Stimulated activated naive CD4-positive, alpha-beta T cell (primary cell): ENCODE measurements at places on chromosomes 16 and 17.

DNA sequence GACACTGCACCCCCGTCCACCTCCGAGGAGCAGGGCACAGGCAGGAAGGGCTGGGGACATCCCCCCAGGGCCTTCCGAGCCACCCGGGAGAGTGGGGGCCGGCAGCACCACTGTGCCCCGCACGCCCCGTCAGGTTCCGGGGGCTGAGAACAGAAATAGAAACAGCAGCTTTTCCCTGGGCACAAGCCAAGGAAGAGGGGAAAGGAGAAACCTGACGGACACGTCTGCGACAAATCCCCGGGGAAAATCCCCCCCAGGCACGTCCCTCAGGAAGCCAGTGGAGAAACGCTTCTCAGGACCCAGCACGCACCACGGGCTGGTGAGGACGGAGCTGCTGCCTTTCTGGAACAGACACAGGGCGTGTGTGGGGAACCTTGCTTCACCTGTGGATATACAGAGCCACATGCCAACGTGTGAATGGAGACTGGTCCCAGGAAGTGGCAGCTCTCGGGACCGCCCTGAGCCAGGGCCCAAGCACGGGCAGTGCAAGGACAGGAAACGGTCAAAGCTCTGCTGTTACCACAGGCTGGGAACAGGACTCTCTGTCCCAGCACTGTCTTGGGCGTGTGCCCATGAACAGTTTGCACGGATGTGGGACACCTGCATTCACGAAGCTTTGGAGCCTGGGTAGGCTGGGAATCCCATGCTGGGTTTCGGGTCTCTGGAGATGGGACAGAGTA is 1.2 kb upstream of the TMEM204 start:
- no peak for DNase-seq

DNA sequence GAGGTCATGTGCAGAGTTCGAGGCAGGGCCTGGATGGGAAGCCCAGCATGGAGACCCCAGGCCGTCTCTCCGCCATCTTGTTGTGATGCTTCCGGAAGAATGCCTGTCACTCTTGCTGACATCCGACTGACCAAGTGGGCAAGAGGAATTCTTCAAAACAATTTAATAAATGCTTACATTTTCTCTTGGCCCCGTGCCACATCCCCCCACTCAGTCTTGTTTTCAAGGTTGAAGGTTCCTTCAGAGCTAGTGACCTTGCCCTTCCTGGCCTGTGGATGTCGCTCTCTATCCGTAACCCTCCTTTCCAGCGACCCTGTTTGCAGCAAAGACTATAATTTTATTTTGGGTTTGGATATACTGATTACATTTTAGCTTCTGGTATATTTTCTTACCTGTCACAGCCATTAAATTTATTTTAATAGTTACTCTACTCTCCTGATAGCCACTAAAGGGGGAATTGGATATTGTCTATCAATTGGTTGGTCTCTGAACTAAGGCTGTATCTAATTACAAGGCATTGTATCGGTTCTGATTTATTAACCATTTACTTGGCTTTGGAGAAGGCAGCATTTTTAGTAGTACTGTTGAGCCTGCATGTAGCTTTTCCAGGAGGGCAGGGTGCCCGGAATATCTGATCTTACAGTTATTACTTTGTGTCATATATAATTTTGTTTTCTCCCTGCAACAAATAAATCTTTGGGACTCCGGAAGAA is 264.5 kb downstream of the WWOX start:
- DNase-seq = no peak

- no peak for DNase-seq
Measured at GRCh38 chr16:30569746-30570635, 1.5 kb downstream of the ZNF688 start.

DNA sequence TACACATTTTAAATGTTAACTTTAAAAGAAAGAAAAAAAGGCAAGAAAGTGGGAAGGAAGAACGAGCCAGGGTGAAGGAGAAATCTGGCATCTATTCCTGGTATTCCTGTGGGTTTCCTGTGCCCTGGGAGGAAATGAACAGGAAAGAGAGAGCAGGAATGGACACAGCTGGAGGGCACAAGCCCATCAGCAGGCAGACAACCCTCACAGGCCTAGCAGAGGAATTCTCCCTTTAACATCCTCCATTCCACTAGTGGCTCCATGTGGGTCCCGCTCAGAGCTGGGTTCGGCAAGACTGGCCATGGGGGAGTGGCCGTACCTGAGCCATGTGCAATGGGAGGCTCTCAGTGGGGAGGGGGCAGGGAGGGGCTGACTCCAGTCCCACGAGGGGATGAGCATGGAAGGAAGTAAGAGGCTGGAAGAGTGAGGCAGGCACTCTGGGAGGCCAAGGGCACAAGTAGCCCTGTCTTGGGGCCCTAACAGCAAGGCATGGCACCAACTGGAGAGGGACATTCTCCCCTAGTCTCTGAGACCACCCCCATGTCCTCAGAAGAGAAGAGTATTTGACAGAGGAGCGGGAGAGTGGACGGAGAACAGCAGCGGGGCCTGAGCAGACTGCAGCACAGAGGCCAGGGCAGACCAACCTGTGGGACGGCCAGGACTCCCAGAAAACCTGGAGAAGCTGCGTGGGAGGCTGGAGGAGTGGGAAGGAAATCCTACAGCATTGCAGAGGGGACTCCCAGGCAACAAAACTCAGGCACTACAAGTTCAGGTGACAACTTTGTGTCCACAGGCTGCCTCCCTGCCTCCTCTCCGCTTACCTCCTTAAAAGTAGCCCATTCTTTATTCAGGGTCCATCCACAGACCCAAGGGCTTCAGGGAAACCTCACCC is 30.2 kb downstream of the TK2 start:
- no peak for DNase-seq

DNA sequence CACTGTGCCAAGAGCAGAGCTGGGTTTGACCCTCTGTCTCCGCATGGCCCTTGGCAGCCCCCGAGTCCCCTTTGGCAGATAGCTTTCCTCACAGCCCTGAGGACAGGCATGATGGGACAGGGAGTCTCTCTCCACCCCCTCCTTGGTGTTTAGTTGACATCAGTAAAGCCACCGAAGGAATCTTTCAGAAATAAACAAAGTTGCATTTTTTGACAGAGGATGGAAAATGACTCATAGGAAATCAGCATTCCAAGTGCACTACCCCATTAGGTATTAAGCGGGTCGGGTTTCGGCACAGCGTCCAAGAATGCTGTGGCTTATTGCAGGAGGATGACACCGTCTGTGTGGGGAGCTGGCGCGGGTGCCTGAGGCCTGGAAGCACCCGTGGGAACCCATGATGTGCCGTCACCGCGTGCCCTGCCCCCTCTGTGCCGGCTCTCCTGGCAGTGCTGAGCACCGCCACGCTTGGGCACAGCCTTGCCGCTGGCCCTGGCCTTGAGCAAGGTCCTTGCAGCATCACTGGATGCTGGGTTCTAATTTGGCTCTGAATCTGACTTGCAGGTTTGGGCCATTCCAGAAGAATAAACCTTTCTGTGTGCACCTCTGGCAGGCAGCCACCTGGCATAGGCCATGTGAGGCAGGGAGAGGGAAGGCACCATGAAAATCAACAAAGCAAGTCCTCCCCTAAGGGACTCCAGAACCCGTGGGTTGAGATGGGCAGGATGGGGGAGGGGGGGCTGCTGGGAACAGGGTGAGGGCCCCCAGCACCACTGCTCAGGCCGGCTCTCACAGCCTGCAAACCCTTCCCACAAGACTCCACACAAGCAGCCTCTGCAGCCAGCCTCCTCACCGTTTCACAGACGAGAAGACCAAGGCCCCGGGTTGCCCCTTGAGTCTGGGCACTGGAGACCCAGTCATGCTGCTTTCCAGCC is 50.5 kb upstream of the ZNF469 start:
- DNase-seq = no peak

- no peak for DNase-seq
Measured at GRCh38 chr17:81980707-81981343, 3.4 kb downstream of the ASPSCR1 start.

DNA sequence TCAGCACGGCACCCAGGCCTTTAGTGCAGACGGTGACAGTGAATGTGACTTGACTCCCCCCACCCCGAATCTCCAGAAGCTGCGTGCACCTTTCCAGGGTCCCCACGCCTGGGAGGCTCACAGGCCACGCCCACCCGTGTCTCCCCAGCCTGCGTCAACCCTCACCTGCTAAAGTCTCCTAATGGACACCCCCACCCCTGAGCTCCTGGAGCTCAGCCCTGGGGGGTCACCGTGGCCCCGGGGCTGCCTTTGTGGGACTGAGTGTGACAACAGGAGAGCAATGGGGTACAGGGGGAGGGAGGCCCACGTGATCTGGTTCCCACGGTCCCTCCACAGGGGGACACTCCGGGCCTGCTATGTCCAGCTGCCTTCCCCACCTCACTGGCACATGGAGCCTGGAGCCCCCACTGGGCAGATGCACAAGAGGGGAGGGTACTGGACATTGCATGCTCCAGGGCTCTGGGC is 7.4 kb upstream of the FASN start:
- no peak for DNase-seq

GRCh38 chr16:49674351-49674851 is 181.5 kb downstream of the ZNF423 start:
- DNase-seq = no peak

GRCh38 chr17:47797797-47798196 is 23.8 kb downstream of the OSBPL7 start:
- no peak for DNase-seq

GRCh38 chr17:2795441-2796163 is 636 bp upstream of the RAP1GAP2 start:
- no peak for DNase-seq

- no peak for DNase-seq
Measured at GRCh38 chr17:13182450-13182849, 164.6 kb upstream of the ELAC2 start.

DNA sequence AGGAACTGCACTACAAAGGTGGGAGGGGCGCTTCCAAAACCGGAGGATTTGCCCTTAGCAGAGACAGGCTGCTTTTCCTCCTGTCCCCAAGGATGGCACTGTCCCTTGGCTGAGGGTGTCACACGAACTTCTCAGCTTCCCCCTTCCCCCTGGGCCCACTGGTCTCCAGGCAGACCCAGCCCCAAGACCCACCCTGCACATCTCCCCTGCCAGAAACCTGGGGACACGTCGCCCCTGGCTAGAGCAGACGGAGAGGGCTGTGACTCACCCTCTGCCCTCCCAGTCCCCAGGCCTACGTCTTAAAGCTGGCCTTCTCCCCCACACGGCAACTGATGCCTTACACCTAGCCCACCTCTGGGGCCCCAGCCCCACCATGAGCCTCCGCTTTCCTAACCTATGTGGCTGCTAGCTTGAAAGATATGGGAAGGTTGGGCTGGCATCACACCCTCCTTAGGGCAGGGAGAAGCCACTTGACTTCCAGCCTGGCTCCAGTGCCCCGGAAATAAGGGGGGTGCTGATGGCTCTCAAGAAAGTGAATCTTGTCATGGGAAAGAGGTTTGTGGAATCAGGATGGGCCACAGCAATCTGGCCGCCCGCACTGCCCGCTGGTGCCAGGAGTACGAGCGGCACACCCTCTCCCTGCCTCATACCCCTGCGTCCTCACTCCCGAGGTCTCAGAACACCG is 4.6 kb downstream of the ZNF319 start:
- DNase-seq = no peak

DNA sequence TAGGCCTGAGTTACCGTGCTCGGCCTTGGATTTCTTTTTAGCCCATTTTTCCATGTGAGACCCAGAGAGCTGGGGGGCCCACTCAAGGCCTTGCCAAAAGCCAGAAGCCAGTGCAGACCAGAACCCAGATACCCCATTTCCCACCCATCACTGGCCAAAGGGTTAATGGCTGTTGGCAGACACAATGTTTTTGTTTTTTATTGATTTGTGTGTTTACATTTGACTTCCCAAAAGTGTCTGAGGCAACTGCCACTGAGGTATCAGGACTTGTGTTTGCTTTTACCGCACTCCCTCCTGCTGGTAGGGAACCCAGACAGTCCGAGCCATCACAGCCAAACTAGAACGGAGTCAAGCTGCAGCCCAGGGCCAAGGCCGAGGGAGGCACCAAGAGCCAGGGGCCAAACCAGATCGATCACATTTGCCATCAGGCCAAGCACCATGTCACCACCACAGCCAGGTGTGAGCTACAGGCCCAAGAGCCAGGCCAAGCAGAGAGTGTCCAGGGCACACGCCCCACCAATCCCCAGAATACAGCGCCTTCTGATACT is 7.7 kb upstream of the TNFSF12 start:
- no peak for DNase-seq

GRCh38 chr16:77788181-77789084 is at the start of gene VAT1L:
Gene VAT1L (plus strand): TSS chr16:77788564. CDS start chr16:77788683, 119 bp downstream.
- DNase-seq = no peak

DNA sequence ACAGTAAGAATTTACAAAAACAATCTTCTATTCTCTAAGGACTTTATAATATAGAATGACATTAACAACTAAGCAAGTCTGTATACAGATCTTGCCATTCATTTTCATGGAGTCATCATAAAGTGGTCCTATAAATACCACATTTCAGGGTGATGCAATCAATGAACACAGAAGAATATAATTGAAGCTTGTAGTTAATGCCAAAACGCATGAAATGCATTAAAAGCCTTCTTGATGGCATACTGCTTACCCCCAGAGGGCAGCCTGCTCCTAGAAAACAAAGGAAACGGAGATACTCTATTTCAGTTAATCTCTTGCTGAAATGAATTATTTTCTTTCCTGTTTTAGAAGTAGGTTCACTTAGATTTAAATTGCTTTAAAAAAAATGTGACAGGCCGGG is 45.2 kb upstream of the STAC2 start:
- no peak for DNase-seq

- no peak for DNase-seq
Measured at GRCh38 chr17:1256699-1257098, 13.5 kb upstream of the BHLHA9 start.

GRCh38 chr16:17619261-17619660 is 148.5 kb upstream of the XYLT1 start:
- no peak for DNase-seq

GRCh38 chr17:40474419-40475002 is 26.9 kb downstream of the TNS4 start:
- DNase-seq = no peak

GRCh38 chr17:28402844-28403243 is 3.2 kb downstream of the SLC46A1 start:
- DNase-seq = no peak

DNA sequence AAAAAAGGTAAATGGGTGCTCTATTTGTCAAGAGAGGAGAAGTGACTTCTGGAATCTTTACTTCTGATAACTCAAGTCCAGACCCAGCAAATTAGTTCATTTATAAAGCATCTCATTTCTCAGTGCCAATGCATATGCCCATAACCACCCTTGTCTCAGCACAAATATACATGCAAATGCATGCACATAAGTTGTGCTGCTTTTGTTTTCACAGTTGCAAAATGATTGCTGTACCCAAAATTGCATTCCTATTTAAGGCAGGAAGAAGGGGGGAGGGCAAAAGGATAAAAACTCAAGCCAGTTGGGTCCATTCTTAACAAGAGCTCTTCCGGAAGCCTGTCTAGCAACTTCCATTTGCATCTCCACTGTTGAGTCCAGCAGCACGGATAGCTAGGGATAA is 61.3 kb upstream of the FAM20A start:
- no peak for DNase-seq

GRCh38 chr17:30926516-30926915 is 4.8 kb downstream of the ADAP2 start:
- no peak for DNase-seq

DNA sequence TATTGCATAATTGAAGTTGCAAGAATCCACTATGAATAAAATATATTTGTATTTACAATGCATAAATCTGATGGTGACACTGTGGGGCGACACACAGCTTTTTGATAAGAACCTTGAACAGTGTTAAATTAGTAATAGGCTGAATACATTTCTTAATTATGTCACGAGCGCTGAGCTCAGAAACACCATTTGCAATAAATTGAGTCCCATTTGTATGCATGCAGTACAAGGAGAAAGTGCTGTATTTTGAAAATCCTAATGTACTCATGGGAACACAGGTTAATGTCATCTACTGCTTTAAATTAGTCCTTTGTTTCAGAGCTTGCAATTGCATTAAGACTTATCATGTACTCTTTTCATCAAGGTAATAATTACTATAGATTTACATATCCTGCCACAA is 579.5 kb downstream of the RBFOX1 start:
- no peak for DNase-seq
